COR-L47 (cell line): ENCODE measurements at places on chromosomes 5 and 9.

GRCh38 chr9:89482056-89482851 lies 15.7 kb downstream of the SEMA4D start:
- no peak for DNase-seq

GRCh38 chr9:102700936-102701335 lies 294.2 kb upstream of the CYLC2 start:
- no peak for DNase-seq

DNA sequence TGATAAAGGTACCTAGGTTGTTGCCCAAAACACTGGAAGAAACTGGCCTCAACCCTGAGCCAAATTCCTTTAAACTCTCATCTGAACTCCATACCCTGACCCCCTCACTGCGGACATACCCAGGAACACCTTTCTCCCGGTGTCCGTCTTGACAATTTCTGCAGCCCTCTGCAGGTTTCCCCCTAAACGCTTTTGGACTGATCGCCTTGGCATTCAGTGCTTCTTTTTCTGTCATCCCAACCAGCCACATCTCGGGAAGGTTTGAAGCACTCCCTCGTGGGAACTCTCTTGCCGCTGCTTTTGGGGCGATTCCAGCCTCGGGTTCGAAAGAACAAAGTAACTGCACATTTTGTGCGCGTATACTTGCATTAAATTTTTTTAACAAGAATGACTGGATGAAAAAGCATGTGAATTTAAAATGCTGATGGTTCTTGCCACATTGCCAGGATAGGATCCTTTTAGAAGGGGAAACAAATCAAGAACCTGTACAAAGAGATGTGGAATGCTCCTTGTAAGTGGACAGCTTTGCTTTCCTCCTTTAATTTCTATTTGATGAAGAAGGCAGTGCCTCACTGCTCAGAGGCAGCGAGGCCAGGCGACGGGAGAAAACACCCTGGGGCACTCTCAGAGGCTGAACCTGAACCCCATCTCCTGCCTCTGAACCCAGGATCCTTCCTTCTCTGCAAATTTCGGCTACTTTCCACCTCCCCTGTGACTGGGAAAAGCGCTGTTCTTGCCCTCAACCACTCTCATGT lies 615 bp downstream of the PSMD5 start:
- no peak for DNase-seq

- DNase-seq = no peak
Measured at GRCh38 chr9:38118862-38119438, 49.9 kb upstream of the SHB start.

DNA sequence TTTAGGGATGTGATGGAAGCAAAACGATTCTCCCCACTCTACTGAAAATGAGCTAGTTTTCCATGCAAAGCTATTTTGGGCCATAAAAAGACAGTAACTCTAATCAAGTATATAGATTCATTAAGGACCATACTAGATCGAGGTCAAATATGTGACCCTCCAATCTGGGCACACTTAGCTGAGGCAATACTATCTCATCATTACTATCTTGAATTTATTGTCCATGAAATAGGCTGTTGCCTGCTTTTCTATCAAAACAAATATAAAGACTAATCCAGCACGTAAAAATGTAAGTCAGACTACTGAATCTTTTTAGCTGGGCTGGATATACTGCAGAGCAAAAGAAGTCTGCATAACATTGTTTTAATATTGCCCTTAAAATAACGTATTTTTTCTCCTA lies 943.1 kb downstream of the NR2F1-AS1 start:
- DNase-seq = no peak

GRCh38 chr5:178331491-178331996 lies 98.9 kb upstream of the PHYKPL start:
- DNase-seq = no peak

GRCh38 chr5:155303120-155303519 lies 289.6 kb downstream of the KIF4B start:
- DNase-seq = no peak

DNA sequence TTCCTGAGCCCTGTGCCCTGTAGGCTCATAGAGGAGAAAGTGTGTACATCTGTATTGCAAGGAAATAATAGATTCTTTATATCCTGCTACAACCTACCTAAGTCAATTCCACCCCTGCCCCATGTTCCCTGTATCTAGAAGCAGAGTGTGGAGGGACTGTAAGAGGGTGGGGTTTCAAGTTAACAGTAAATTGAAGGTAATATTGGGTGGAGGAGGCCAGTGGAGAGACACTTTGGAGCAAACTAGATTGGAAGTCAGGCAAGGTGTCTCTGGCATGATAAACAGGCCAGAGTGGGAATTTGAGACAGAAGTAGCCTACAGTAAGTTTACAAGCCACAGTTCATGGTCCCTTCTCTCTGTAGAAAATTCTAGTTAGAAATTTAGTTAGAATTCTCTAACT lies 2.3 kb upstream of the HEMGN start:
- no peak for DNase-seq

DNA sequence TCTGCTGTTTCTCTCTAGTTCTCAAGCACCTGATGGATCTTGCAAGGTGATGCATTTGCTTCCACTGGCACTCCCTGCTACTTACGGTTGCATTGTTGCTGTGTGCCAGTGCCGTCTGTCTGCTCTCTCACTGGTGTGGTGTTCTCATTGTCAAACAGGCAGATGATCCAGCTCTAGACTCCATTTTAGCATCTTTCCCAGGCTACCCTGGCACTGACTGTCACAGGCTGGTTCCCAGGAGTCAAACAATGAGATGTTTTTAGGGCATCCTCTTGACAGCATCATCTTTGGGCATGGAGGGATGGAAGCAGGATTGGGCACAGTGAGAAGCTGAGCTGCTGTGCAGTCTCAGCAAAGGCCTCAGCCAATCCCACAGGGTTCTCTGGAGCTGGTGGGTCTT lies 12.9 kb downstream of the MTRR start:
- DNase-seq = no peak

GRCh38 chr9:83505282-83505681 lies 32.9 kb downstream of the FRMD3 start:
- DNase-seq = peak; percentile 29

GRCh38 chr9:76644647-76645250 lies 119.5 kb upstream of the PCA3 start:
- no peak for DNase-seq

DNA sequence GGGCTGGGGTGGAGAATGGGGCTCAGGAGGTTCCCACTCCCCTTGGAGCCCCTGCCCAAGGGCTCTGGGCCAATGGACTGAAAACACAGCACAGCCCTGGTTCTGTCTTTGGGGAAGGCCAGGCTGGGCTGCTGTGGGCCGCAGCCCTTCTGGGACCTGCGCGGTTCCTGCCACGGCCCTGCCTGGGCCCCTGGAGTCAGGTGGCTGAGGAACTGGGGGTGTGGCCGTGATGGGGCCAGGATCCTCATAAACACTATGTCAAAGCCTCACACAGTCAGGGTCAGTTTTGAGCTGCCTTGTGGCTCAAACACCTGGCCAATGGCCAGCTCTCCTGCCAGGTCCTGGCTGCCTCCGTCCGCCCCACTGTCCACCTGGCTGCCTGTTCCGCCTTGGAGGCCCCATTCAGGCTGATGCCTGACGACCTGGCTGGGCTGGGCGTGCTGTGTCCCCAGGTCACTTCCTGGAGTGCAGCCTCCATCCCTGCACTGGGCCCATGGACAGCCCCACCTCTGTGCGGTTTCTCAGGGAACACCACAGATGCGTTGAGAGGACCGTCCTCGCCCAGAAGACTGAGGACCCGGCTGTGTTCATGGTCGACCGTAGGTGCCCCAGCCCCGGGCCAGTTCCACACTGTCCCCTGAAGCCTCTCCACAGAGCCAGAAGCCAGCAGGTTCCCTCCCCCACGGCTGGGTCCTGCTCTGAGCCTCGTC lies 27.5 kb downstream of the PAEP start:
- DNase-seq = no peak

DNA sequence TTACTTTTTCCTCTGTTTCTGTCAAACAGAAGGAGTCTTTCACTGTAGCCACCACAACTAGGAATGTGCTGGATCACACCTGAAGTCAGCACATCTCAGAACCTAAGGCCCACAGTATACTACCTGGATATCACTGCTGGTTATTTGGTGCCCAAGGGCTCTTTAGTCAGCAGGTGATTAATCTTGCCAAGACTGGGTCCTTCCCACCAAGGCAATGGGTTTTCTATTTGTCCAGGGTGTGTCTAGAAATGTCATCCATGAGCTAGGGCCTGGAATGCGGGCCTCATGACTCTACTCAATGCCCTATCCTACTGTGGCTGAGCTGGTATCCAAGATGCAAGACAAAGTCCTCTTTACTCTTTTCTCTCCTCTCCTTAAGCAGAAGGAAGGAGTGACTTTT lies 9.8 kb upstream of the PCDHAC1 start:
- no peak for DNase-seq

DNA sequence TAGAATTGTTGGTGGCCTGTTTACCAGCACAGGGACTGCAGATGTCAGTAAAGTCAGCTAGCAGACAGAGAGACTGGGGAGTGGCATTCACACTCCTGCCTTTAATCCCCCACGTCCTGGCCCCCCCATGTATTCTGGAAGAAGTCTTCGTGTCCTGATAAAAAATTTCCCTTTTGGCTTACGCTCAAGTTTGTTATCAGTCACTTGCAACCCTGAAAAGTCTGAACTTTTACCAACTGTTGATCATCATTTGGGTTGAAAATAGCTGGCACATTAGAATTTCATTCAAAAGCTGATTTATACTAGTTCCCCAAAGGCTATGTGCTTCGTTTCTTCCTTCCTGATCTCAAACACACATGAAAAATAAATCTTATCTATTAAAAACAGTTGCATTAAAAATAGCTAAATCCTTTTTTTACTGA lies 5.8 kb upstream of the CRHBP start:
- DNase-seq = no peak

GRCh38 chr5:169721771-169722170 lies 84.7 kb downstream of the DOCK2 start:
- no peak for DNase-seq

DNA sequence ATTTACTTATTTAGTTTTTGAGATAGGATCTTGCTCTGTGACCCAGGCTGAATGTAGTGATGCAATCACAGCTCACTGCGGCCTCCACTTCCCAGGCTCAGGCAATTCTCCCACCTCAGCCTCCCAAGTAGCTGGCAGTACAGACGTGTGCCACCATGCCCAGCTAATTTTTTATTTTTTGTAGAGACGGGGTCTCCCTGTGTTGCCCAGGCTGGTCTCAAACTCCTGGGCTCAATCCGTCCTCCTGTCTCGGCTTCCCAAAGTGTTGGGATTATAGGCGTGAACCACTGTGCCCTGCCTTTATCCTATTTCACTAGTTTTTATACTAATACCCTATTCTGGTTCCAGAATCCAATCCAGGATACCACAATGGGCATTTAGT lies 6.8 kb downstream of the RPS14 start:
- DNase-seq = no peak

GRCh38 chr5:65986796-65987195 lies 60.4 kb downstream of the ERBIN start:
- DNase-seq = no peak

- DNase-seq = no peak
Measured at GRCh38 chr9:117827456-117827855, 123.3 kb downstream of the TLR4 start.

DNA sequence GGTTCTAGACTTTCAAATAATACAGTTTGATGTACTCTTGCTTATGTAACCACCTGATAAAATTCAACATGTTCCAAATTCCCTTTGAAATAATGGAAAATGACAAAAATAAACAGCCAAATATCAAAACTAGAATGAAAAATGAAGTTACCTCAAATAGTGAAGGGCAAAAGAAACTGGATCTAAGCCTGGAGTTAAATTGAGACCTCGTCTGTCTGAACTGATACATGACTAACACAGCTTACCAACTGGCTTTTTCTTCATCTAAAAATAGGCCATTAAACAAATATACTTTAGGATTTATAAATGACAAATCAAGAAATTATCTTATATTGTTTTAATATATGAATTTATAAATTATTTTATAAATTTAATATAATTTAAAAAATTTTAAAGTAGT lies 12.1 kb upstream of the CAAP1 start:
- DNase-seq = no peak

- no peak for DNase-seq
Measured at GRCh38 chr9:70701163-70701562, 286.7 kb upstream of the KLF9 start.

GRCh38 chr5:157033071-157033583 lies 25.8 kb downstream of the HAVCR1 start:
- no peak for DNase-seq

- DNase-seq = no peak
Measured at GRCh38 chr9:87596862-87597261, 99.2 kb downstream of the DAPK1 start.

DNA sequence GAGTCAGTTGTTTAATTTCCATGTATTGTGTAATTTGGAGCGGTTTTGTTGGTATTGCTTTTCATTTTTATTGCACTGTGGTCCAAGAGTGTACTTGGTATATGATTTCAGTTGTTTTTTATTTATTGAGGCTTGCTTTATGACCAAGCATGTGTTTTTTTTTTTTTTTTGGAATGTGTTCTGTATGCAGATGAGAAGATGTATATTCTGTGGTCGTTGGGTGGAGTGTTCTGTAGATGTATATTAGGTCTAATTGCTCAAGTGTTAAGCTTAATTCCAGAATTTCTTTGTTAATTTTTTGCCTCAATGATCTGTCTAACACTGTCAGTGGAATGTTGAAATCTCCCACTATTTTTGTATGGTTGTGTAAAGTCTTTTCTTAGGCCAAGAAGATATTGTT lies 23.4 kb downstream of the ADGRV1 start:
- no peak for DNase-seq

GRCh38 chr9:130426467-130426773 lies 18.3 kb upstream of the ASS1 start:
- DNase-seq = no peak

GRCh38 chr9:137665697-137666512 lies 47.1 kb downstream of the EHMT1 start:
- no peak for DNase-seq
